ENCODE measurements at places on chromosomes 12 and 14. TPM values are rescaled to one million over a fixed set of nuclear protein-coding genes. Genes with fewer than 3 reads are reported as not detected.

GRCh38 chr14:102690509-102691286, 86.6 kb upstream of the TRAF3 start:
- no peaks in the 10 kb centered on the region for H3K36me3 ChIP-seq
- H3K27me3 ChIP-seq = no peaks in the 10 kb centered on the region
- DNase-seq = no peak
- H3K4me3 ChIP-seq = no peak overlapping the region
- peaks cover 21% of the 10 kb centered on the region for H3K4me1 ChIP-seq

Gene AICDA
- total RNA-seq = not detected

- H3K4me3 ChIP-seq = no peak overlapping the region
- H3K36me3 ChIP-seq = no peaks in the 10 kb centered on the region
- no peak for DNase-seq
- peaks cover 62% of the 10 kb centered on the region for H3K4me1 ChIP-seq
Observed at GRCh38 chr12:47777741-47778558, 4.9 kb downstream of the SLC48A1 start.

DNA sequence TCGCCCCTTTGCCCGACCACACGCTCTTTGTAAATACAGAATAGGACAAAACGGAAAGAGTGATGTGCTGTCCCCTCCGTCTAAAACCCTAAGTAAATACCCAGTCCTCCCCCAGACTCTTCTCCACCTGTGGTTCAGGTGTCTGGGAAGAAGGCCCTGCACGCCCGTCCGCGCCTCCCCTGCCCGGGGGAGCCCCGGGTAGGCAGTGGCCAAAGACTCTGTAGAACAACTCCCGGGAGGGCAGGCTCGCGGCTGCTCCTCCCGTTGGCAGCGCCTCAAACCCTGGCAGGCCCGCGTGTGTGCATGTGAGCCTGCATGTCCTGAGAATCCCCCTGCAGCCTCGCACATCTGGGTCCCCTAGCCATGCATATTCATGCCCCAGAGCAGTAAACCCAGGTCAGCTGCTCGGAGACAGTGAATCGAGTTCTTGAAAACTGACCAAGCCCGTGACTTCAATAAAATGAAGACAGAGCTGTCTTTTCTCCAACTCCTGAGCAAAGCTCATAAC, 165.8 kb downstream of the MON2 start:
- peak overlapping the region; percentile 62 for H3K4me3 ChIP-seq
- DNase-seq = peak; percentile 25
- H3K27me3 ChIP-seq = peaks cover 37% of the 10 kb centered on the region
- H3K36me3 ChIP-seq = no peaks in the 10 kb centered on the region

Gene ALG10B
- total RNA-seq = 3.7 TPM

DNA sequence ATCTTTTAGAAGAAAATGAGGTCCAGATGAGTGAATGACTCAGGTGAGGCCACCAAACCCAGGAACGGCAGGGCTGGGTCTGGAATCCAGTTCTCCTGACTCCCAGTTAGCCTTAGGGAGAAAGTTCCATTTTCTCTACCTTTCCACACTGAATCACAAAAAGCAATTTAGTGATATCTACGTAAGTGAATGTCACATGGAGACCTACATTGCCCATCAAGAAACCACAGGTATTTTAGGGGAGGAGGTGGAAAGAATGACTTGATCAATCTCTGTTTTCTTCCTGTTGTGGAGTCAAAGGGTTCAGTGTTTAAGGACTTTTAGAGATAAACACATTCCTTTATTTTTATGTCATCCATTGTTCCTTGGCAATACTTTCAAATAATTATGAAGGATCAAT, 106.9 kb upstream of the PTPRB start:
- no peak overlapping the region for H3K4me3 ChIP-seq
- no peak overlapping the region for H3K27ac ChIP-seq
- DNase-seq = no peak
- H3K36me3 ChIP-seq = no peaks in the 10 kb centered on the region

GRCh38 chr14:21019366-21019765, 5.5 kb downstream of the NDRG2 start:
- DNase-seq = no peak
- peaks cover 95% of the 10 kb centered on the region for H3K4me1 ChIP-seq
- H3K27ac ChIP-seq = peak overlapping the region; percentile 97
- H3K36me3 ChIP-seq = no peaks in the 10 kb centered on the region

DNA sequence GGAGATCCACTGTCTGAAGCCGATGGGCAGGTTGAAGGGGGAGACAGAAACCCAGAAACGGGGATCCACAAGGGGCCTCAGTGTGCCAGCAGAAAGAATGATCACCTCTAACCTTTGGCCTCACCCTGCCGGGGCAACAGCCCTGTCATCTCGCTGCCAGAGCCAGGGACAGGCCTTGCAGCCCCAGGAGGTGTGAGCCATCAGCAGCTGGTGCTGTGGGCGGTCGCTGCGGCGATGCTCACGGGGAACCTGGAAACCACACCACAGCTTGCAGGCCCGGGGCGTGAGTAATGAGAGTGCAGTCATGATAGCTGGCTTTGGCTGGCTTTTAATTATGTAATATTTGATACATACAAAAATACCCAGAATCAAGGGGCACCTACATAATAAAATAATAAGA, 4.7 kb upstream of the TTC7B start:
- H3K36me3 ChIP-seq = no peaks in the 10 kb centered on the region
- no peaks in the 10 kb centered on the region for H3K4me1 ChIP-seq
- H3K27ac ChIP-seq = no peak overlapping the region
- H3K4me3 ChIP-seq = no peak overlapping the region

Gene PTHLH
- total RNA-seq = not detected

DNA sequence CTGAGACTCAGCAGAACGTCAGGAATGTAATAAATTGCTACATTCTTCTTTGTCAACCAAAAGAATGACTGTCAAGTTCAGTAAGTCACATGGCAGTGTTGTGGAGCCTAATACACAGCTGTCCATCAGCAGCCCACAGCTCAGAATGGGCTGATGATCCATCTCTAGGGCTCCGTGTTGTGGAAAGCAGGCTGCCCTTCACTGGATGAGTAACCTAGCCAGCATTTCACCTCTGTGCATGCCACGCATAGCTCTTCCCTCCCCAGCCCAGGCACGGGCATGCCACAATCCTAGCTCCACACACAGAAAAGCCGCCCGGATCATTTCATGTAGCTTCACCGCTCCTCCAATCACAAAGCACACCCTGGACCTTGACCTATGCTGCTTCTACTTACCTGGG, 878.0 kb upstream of the TMEM132C start:
- H3K27ac ChIP-seq = no peak overlapping the region
- DNase-seq = no peak
- no peaks in the 10 kb centered on the region for H3K36me3 ChIP-seq
- no peaks in the 10 kb centered on the region for H3K4me1 ChIP-seq
- H3K27me3 ChIP-seq = no peaks in the 10 kb centered on the region

DNA sequence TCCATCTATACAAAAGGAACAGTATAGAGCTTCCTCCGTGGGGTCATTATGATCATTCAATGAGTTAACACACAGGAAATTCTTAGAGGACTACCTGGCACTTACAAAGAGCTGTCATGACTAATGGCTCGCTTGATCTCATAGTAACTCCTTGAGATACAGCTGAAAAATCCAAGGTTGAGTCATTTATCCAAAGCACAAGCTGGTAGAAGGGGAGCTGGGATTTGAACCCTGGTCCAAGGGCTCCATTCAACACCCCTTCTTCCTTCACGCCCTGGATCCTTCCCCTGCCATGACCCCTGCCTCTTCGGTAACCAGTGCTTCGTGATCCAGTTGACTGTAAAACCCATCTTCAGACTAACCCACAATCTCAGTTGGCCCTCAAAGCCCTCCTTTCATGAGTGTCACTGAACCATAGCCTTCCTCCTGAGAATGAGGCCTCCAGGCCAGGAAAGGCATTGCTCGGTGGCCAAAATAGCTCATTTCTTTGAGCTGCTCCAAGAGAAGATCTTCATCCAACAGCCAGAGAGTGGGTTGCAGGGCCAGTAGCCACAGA, 7.8 kb downstream of the ZFP36L1 start:
- H3K4me3 ChIP-seq = no peak overlapping the region
- DNase-seq = no peak
- H3K36me3 ChIP-seq = peaks cover 29% of the 10 kb centered on the region
- no peaks in the 10 kb centered on the region for H3K27me3 ChIP-seq
- H3K27ac ChIP-seq = peak overlapping the region; percentile 99

DNA sequence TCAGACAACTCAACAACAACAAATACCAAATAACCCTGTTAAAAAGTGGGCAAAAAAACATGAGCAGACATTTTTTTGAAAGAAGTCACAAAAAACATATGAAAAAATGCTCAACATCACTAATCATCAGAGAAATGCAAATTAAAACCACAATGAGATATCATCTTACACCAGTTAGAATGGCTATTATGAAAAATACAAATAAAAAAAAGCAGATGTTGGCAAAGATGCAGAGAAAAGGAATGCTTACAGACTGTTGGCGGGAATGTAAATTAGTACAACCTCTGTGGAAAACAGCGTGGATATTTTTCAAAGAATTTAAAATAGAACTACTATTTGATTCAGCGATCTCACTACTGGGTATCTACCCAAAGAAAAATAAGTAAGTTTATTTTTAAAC, 114.0 kb downstream of the SLC38A4 start:
- no peak overlapping the region for H3K27ac ChIP-seq
- H3K27me3 ChIP-seq = no peaks in the 10 kb centered on the region
- no peak overlapping the region for H3K4me3 ChIP-seq
- H3K36me3 ChIP-seq = no peaks in the 10 kb centered on the region
- H3K4me1 ChIP-seq = no peaks in the 10 kb centered on the region

Gene GLIPR1L1
- not detected for total RNA-seq

GRCh38 chr12:113135178-113136127, at the start of gene RASAL1:
Gene RASAL1 (minus strand): TSS chr12:113135761. CDS start chr12:113135462, 299 bp downstream.
- no peak within 1 kb of the TSS for H3K4me3 ChIP-seq
- no peaks in the 10 kb centered on the region for H3K36me3 ChIP-seq
- H3K27me3 ChIP-seq = peaks cover 15% of the 10 kb centered on the region
- no peak for DNase-seq
- no peaks in the 10 kb centered on the region for H3K4me1 ChIP-seq
- H3K27ac ChIP-seq = no peak within 1 kb of the TSS

All from gastrocnemius medialis (tissue), 4 donors.